ENCODE measurements at places on chromosomes 12 and 14. TPM values are rescaled to one million over a fixed set of nuclear protein-coding genes. Genes with fewer than 3 reads are reported as not detected.

GRCh38 chr12:8127138-8127537, 3.7 kb downstream of the CLEC4A start:
- no peak for DNase-seq

GRCh38 chr14:73913256-73913655, 26.6 kb downstream of the ZNF410 start:
- DNase-seq: no peak

DNA sequence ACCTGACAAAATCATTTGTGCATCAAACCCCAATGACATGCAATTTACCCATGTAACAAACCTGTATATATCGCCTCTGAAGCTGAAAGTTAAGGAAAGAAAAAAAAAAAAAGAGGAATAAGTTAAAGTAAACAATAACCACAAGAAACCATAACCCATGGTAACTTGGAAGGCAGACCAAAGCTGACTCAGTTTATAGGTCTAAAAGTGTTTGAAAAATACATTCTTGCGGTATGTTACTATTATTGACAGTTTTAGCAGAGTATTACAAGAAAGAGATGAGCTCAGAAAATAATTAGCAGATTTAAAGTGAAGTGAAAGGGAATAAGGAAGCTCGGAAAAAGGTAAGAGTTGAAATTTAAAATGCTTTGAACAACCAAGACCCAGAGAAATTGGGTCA, 34.4 kb upstream of the MGAT4C start:
- no peak for DNase-seq

- DNase-seq: no peak
Observed at GRCh38 chr12:55929306-55929791, 1.6 kb upstream of the DGKA start.

GRCh38 chr12:115374480-115375185, 690.7 kb upstream of the TBX3 start:
- DNase-seq: no peak

DNA sequence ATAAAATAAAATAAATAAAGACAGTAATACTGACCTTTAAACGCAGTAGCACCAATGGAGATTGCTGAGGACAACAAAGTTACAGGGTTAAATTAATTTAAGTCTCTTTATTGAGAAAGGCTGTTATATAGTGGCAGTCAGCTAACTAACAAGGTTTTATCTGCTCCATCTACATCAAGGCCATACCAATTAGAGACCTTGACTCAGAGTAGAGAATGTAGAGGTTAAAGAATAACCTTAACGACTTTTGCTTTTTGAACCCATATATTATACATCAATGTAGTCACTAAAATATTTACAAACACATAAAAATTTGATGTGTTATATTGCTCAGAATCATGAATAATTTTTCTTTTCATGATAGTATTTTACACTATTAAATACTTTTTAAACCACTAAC, 21.6 kb downstream of the OSBPL8 start:
- DNase-seq: no peak

DNA sequence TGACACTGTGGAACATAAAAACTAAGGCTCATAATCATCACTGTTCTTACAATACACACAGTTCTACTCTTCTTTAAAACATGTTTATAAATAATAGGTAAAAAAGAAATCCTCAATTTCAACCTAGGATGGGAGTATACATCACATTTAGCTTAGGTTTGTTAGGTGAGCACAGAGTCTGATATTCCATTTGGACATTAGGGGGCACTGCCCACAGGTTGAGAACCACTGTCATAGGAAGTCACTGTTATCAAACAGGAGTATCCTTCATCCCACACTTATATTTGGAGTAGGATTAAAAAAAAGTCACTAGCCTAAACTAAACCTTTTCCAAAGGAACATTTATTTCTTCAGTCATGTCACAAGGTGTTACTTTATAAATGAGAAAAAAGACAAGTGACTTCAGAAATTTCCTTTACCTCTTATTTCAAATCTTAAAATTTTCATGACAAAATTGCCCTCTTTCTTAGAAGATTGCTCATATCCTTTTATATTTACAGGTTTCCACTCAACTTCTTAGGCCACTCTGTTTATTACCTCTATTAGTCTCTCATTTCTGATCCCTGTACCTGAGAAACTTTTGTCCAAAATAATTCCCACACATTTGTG, 240.6 kb downstream of the CPNE8 start:
- DNase-seq: no peak

GRCh38 chr14:61668282-61668681, 27.0 kb upstream of the HIF1A start:
- DNase-seq: no peak

GRCh38 chr14:50452296-50452695, 55.6 kb upstream of the CDKL1 start:
- DNase-seq: no peak

DNA sequence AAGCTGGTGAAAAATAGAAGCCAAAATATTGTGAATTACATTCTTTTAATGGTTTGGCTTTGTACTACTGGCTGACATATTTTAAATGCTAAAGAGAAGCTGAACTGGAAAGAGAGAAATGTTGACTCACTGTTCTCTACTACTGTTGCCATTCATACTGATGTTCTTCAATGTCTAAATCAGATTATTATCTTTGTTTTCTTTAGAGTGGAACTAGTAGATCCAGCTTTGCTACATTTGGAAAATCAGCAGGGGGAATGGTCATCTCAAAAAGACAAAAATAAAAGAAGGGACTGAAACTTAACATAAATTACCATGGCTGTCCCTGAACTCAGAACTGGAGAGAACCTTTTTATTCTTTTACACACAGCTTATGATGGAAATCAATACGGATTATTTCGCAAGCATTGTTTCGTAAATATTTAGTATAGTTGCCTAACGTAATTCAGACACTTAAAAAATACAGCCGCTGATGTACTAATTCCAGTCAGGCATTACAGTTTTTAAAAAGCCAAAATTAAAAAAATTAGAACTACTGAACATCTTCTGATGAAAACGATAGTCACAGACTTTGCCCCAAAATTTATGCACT, 76.3 kb upstream of the OTX2 start:
- DNase-seq: no peak

The CCT2 gene
- total RNA-seq: 321 TPM

The BEST3 gene
- total RNA-seq: 1.5 TPM

The YEATS4 gene
- 42.6 TPM for total RNA-seq

The RTN1 gene
- not detected for total RNA-seq

The HOTAIR gene
- total RNA-seq: 1.6 TPM

The STXBP6 gene
- 35.7 TPM for total RNA-seq

The FOXN4 gene
- total RNA-seq: 0.95 TPM

The BCL11B gene
- total RNA-seq: 0.05 TPM
